ENCODE measurements at places on chromosomes 7 and 10.

DNA sequence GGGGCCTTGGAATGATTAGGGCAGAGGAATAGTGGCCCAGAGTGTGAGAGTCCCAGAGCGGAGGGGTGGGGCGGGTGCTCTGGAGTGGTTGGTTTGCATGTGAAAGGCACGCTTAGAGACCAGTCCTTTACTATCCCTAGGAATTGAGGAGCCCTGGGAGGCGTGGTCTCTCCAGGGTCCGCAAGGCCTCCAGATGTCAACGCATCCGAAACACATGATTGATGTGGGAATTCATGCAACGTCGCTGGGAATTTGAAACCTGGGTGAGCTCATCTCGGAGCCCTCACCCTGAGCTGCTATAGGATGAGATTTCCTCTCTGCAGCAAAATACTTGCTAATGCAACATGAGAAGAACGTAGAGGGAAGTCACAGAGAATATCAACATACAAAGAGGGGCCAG is 51.2 kb downstream of the NPTX2 start:
- no peak for DNase-seq

DNA sequence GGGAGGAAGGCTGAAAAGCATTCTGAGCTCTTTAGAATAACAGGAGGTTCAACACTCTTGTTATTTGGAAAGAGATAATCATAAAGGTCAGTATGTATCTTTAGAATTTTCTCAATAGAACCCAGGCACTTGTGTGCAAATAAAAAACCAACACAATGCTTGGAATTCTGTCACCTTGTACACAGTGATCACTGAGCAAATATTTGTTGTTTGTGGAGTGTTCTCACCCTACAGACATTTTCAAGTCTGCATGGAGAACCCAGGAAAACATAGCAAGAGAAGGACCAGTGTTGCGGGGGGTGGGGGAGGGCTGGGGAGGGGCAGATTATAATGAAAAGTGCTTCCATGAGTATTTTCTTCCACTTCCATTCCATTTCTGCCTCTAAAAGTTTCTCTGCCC is 87.4 kb downstream of the FAM107B start:
- no peak for DNase-seq

GRCh38 chr10:69446650-69447151 is 4.6 kb upstream of the TSPAN15 start:
- DNase-seq: no peak

- DNase-seq: no peak
These were observed 350.2 kb downstream of the GATA3 start for GRCh38 chr10:8404721-8405120.

DNA sequence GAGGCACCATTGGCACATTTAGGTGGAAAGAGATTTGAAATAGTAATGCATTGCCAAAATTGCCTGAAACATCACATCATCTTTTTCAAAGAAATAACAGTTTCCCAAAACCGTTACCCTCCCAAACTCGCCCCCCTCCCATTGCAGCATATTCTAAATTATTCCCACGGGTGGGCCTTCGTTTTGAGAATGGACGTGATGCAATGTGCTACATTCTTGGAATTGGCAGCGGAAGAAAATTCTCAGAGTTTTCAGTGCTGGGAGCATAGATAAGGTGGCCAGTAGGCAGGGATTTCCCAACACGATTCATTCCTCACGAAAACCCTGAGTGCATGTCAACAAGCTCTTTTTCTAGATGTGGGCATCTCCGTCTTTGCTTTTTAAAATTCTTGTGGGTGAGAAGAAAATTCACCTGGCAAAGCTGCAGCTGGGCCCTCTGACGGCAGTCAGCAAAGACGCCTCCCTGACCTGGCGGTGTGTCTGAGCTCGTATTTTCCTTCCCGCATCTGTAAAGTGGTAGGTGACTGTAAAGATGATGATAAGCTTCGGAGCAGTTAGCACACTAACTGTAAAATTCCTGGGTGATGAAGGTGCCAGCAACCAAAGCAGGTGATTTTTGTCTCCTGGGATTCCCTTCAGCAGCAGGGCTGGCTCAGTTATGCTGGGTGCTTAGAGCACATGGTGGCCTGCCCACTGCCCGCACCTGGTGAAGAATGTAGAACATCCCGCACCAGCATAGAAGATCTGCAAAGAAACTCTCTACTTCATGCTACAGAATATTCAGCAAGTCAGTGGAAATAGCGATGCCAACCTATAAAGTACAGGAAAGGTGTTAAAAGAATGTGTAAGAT is 141.9 kb upstream of the KLF6 start:
- no peak for DNase-seq

DNA sequence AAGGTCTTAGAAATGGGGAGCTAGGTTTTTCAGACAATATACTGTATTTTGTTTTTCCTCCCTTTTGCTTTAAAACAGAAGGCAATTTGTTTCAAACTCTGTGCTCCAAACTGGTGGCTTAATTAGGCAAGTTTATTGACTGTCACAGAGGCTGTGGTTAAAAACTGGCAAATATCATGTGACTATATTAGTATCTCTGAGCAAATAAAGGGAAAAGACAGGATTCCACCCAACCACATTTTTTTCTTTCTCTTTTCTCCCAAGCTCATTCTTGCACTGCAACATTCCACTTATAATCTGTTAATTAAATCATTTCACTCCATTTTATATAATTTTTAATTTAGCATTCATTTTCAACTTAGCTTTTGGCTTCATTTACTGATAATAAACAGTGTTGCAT is 615.8 kb downstream of the AUTS2 start:
- DNase-seq: no peak

GRCh38 chr7:37943905-37944736 is 23.7 kb downstream of the EPDR1 start:
- no peak for DNase-seq

- DNase-seq: no peak
These were observed 147.3 kb upstream of the CDCA7L start for GRCh38 chr7:22093001-22093400.

DNA sequence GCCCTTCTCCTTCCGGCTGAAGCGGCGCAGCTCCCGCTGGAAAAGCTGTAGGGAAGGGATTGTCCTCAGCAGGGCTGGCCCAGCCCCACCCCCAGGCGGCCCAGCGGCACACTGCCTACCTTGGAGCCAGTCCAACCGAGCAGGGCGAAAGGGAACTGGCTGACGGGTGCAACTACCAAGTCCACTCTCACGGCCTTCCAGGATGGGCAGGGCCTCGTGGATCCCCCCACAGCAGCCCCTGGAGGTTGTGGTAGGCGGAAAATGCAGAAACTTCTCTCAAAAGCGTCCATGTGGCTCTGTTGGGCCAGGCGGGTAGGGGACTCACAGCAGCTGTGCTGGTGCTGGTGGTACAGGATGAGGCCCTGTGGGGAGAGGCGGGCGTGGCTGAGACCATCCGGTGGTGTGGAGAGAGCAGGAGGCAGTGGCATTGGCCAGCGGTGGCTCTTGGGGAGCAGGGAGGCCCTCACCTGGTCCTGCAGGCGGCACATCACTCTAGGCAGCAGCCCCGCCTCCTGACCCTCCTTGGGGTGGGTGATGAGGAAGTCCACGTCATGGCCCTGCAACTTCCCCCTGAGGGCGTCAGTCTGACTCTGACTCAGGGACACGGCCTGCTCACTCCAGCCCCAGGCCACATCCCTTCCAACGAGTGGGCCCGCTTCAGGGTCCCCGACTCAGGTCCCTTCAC is 8.4 kb upstream of the PGAM2 start:
- DNase-seq: no peak

GRCh38 chr7:134465491-134465890 is 6.6 kb upstream of the AKR1B1 start:
- no peak for DNase-seq

DNA sequence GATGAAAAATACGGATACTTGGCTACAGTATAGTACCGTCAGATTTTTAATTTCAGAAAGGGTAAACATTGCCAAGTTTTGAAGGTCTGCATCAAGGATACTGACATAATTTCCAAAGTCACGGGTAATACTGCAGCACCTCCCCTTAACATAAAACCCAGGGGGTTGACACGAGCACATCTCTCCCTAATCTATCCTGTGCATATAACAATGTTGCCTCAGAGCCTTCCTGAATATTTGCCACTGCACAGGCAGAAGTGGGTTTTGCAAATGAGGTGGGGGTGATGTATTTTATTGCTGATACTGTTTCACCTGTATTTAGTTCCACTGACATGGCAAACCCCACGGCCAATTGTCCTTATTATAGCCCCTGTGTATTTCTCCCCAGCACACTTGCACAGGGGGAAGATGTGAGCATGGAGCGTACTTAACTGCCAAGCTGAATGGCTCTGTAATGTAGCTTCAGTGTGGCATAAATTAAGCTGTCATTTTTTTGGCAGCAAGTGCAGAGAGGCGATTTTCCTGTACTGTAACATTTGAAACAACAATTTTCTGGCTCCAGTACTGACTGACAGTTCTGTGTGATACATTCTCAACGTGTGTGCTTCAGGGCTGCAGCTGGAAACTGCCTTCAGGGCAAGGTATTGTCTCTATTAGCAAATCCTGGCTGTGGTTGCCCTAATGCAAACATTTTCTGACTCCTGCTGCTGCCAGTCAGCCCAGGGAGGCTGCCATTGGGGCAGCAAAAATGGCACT is 299.6 kb upstream of the SP4 start:
- DNase-seq: no peak

DNA sequence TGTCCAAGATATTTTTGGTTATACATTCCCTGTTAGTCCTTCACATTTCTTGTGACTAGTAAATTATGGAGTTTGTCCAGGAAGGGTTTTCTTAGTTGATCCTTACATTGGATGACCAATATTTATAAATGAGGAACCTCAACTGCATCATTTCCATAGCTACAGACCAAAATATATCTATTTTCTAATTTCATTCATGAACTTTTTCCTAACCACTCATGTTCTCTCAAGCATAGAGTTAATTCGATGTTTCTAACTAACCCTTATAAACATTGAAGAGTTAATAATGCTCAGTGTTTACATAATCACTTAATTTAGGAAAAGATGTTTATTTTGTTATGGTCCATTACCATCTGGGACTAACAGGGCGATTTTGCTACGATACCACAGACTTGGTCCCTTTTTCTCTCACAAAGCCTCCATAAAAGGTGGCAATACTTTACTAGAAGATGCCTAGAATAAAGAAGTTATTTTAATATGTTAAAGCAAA is 591.0 kb downstream of the MAGI2 start:
- no peak for DNase-seq

DNA sequence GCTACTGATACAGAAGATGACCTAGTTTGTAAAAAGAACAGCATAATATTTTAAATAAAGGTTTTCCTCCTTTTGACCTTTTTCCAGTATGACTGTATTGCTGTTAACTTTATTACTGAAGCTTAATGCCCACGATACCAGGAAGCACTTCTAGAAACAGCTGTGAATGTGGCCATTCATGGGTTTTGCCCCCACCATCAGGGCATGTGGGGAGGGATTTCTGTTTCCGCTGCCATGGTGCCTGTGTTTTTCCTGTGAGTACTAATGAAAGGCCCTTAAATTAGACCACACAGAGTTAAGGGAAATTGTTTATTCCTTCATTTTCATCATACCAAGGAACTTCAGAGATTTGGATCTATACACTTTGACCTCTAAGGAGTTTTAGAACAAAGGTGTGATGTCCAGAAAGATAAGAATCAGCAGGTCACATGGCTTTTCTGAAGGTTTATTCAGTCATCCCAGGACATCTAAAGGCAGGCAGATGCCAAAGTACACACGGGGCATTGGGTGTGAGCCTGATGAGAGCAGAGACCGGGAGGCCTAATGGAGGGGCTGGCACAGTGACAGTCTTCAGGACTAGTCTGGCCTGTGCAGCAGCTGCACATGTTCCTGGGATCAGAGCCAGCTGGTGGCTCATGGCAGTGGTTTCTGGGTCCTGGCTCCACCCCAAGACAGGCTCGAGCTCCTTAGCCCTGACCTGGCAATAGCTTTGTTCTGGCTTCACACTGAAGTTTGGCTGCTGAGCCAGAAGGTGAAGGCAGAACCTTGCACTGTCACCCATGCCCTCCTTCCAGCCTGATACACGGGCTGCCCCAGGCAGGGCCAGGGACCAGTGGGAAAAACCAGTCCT is 190.9 kb downstream of the REEP3 start:
- peak; percentile 38 for DNase-seq

- no peak for DNase-seq
These were observed 56.8 kb downstream of the FAS start for GRCh38 chr10:89047397-89047796.

DNA sequence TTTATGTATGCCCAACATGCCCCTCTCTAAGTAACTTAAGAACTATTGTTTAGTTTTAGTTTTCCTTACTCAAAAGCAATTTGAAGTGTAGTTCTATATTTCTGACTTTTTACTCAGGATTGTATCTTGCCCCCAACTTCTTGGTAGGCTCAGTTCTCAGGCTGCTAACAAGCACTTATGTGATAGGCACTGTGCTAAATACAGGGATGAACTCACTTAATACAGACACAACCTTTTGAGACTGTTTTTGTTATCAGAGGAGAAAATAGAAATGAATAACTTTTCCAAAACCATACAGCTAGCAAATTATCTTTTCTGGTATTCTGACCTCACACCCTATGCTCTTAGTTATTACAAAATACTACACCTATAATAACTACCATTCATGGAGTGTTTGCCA is 16.3 kb downstream of the TAX1BP1 start:
- no peak for DNase-seq

GRCh38 chr10:127146661-127147060 is 49.7 kb downstream of the INSYN2A start:
- DNase-seq: no peak

DNA sequence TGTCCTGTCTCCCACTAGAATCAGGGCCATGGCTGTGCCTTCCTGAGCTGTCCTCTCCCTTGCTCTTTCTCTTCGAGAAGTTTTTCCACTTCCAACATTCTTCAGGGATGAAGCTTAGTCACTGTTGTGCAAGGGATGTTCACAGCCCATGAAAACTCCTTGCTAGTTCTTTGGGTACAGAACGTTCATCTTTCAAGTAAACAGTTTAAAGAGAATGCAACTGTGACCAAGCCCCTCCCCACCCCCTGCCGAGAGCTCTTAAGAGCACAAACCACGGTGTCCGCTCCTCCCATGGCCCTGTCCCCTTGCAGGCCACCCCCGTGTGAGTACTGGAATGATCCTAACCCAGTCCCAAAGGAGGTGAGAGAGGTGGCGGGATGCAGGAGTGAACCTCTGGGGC is 161.1 kb upstream of the RHEB start:
- no peak for DNase-seq

DNA sequence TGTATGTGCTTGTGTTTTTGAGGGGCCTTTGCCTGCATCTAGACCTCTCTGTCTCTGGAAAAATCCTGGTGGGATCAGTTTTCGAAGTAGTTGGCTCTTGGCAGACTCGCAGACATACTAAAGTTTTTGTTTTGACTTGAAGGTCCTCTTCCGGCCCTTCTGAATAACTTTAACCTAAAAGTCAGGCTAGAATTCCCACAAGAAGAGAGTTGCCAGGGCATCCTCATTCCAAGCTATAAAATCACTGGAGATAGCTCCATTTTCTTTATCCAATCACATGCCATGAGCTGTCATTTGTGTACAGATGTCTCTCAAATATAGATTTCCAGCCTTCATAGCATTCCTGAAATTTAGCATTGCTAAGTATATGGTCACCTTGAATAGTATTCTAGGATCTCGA is 967.8 kb downstream of the LRMDA start:
- DNase-seq: no peak

- DNase-seq: no peak
These were observed 106.3 kb upstream of the PRPS1L1 start for GRCh38 chr7:18133921-18134320.

- no peak for DNase-seq
These were observed 247.3 kb upstream of the LYZL1 start for GRCh38 chr10:29041616-29042015.

Measured in GOT3 (cell line).